Activated T-cell treated with anti-CD3 and anti-CD28 coated beads for 24 hours (primary cell): ENCODE measurements at places on chromosomes 2 and 18.

DNA sequence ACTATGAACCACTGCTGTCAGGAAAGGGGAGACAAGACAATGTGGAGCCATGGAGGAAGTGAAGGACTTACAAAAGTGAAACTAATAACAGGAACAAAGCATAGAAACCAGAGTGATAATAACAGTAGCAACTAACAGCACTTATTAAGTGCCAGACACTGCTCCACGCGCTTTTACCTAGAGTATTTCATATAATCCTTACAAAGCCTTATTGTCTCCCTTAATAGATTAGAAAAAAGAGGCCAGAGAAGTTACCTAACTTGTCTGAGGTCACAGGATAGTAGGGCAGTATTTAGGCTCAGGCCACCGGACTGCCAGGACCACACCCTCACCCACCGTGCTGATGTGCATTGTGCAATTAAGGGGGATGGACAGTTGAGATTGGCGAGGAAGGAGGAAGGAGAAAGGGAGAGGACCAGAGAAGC, 98.6 kb upstream of the NFU1 start:
- DNase-seq, result no peak

GRCh38 chr2:58378152-58378551, 137.0 kb upstream of the FANCL start:
- no peak for DNase-seq

DNA sequence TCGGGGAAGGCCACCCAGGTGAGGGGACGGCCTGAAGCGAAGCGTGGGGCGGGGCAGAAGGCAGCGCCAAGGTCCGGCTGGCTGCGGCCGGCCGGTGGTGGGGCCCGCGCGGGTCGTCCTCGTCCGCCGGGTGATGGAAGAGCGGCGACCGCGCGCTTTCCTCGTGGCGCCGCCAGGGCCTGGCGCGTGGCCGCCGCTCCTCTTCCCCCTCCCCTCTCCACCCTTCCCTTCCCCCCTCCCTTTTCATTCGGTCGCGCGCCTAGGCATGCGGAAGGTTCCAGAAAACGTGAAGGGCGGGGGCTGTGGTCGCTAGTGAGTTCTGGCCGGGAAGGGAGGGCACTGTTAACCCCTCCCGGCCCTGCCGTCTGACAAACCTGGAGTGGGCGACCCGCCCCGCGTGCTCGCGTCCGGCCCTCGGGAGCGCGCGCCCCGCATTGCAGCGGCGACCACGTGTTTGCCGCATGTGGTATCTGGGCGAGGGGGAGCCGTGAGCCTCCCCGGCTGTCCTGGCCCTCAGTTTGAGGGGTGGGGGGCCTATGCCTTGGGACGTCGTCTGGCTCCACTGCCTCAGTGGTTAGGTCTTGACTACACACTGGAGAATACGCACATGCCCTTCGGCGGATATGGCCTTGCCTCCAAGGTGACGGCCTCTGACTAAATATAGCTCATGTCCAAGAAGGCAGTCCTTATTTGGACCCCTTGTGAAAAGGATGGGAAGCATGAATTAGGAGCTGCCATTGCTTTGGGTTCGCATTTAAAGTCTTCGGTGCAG, 579 bp downstream of the MAT2A start:
- peak; percentile 74 for DNase-seq

DNA sequence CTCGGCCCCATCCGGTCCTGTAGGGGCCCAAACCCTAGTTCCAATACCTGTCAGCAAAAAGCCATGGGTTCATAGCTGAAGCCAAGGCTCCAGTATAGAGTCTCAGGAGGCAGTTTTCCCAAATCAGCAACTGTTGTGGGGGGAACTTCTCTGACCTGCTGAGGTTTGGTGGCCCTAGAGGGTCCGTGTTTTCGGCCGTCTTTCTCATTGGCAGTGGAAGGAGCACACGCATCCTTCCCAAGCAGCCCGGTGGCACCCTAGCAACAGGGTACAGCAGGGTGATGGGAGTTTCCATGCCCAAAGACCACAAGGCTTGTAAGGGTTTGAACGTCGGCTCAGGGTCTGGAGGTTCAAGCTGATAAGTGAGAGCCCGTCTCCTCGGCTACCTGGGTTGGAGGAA, 6.6 kb downstream of the FOSL2 start:
- no peak for DNase-seq

- DNase-seq, result no peak
These were observed 93.8 kb downstream of the C2orf74 start for GRCh38 chr2:61255580-61256437.

- DNase-seq, result no peak
These were observed 317.8 kb downstream of the EPHA4 start for GRCh38 chr2:221254299-221254698.
